AML-193 (cell line): ENCODE measurements at places on chromosomes 12 and 14.

DNA sequence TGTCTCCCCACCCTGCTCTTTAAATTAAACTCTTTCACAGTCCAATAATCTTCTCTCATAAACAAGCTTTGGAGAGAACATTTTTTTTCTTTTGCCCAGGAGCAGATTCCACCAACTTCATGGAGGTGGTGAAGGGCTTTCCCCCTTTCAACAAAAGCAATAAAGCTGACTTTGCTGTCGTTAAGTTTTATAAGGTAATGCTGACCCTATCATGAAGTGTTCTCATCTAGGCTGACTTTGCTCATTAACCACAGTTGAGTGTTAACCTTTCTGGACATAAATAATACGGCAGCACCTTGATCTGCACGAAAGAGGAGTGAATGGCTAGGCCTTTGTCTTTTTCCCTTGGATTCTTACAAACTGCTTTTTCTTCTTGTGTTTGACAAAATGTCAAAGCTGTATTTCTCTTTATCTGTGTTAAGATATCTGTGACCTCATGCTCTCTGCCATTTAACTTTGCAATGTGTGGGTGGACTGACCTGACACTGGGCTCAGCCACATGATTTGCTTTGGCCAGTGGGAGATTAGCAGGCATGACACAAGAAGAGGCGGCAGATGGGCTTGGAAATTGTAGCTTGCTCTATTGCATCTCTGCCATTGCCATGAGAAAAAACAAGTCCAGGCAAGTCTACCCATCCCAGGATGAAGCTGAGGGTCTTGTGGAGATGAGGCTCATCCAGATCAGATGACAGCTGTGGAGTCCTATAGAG, 470.9 kb upstream of the CCDC196 start:
- no peak for DNase-seq

DNA sequence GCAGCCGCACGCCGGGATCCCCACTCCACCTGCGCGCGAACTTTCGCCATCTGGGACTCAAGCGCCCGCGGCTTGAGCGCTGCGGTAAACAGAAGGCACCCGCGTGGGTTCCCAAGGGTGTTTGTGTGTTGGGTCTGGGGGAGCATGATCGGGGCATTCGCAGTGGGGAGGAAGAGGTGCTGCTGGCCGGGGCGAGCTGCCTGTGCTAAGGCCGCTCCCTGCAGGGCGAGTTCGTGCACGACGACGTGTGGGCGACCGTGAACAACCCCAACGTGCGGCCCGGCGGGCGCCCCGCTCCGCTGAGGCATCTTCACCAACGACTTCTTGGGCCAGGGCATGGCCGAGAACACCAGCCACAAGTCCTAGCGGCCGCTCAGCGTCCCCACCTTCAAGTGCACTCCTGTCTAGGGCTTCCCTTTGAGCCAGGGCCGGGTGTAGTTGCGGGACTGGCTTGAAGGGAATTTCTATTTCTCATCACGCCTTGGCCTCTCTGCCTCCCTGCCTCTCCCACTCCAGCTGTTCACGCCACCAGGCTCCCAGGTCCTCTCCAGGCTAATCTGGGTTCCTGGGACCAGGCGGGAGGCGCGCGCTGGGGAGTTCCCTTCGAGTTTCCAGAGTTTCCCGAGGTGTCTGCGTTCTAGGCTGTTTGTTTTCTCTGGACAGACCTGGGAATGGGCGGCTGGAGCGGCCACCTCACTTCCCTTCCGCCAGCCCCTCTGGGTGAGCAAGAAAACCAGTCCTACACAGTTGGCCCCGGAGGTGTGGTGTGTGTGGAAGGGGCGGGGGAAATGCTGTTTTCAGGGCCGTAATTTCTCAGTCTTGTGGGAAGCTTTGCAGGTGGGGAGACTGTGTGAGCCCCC, 417.8 kb upstream of the TMTC1 start:
- no peak for DNase-seq

DNA sequence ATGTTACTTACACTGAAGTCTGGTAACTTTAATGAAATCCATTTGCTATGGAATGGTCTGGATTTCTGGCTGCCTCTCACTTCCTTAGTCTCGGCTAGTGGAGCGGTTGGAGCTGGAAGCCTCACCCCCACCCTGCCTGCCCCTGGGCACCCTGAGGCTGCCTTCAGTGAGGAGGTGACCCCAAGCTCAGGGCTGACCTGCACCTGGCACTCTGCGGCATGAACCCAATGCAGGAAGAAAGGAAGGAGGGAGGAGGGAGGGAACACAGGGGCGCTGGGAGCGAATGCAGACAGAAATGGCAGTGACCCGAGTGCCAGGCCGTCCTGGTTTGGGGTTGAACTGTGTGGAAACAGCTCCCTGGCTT, 353.1 kb downstream of the TMEM121 start:
- no peak for DNase-seq

- DNase-seq = peak; percentile 90
Observed at GRCh38 chr12:96120359-96121100, 73.6 kb upstream of the ELK3 start.

DNA sequence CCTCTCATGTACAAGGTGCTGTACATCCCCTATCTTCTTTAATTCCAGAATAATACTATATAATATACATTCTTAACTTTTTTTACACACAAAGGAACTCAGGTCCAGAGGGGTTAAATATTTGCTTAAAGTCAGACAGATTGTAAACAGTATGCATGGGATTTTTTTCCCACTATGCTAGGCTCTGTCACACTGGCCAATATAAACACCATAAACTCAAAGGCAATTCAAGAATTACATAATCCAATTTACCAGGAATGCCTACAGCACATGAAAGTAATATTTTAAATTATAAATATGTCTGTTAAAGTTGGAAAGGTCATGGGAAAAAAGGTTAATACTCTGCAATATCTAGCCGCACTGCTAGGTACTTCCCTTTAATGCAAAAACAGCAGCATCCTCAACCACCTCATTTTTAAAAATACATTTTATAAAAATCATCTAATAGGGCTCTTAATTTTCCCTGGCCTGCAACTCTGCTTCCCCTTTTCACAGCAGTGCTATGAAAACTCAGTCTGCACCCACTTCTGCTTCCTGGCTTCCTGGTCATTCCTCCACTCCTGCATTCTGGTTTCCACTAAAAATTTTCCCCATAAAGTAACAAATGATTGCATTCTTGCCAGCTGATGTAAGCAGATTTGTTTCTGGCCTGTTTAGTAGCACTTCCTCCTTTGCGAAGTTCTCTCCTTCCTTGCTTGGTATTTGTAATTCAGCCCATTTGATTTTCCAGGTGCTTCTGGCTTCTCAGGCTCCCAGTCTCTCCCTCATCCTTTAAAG, 128.1 kb downstream of the ITPR2 start:
- DNase-seq = peak; percentile 51

- DNase-seq = peak; percentile 97
Observed at GRCh38 chr12:82966001-82966559, 279.4 kb downstream of the TMTC2 start.
